ENCODE measurements at places on chromosomes 7 and 10.

GRCh38 chr10:62433901-62434300, 59.7 kb downstream of the ZNF365 start:
- DNase-seq: no peak

GRCh38 chr7:95535662-95536061, 49.9 kb downstream of the ASB4 start:
- DNase-seq: no peak

GRCh38 chr10:78044179-78044578, 10.5 kb downstream of the RPS24 start:
- no peak for DNase-seq

DNA sequence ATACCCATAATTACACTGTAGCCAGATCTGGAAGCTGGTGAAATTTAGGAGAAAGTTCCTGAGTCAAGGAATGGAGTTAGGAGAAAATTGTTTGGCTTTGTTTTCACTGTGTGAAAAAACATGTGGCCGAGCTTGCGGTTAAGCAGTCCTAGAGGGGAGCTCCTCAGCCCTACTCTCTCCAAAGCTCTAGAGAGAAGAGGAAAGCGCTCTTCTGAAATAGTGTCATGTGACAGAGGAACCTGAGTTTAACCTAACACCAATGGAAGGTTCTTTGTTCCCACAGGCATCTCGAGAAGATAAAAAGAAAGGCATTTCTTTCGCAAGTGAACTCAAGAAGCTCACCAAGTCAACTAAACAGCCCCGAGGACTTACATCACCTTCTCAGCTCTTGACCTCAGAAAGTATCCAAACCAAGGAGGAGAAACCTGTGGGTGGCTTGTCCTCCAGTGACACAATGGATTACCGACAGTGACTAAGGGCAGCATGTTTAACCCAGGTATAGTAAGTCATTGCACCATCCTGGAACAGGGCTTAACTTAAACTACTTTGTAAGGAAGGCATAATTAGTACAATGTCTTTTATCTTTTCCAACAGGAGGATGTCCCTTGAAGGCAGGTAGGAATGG, 38.0 kb downstream of the NOC3L start:
- no peak for DNase-seq

- no peak for DNase-seq
Measured at GRCh38 chr7:120979765-120980499, 8.6 kb upstream of the CPED1 start.

GRCh38 chr7:55019691-55020465, 1.1 kb downstream of the EGFR start:
- DNase-seq: no peak

- DNase-seq: no peak
Measured at GRCh38 chr7:122864838-122865237, 21.4 kb downstream of the CADPS2 start.

DNA sequence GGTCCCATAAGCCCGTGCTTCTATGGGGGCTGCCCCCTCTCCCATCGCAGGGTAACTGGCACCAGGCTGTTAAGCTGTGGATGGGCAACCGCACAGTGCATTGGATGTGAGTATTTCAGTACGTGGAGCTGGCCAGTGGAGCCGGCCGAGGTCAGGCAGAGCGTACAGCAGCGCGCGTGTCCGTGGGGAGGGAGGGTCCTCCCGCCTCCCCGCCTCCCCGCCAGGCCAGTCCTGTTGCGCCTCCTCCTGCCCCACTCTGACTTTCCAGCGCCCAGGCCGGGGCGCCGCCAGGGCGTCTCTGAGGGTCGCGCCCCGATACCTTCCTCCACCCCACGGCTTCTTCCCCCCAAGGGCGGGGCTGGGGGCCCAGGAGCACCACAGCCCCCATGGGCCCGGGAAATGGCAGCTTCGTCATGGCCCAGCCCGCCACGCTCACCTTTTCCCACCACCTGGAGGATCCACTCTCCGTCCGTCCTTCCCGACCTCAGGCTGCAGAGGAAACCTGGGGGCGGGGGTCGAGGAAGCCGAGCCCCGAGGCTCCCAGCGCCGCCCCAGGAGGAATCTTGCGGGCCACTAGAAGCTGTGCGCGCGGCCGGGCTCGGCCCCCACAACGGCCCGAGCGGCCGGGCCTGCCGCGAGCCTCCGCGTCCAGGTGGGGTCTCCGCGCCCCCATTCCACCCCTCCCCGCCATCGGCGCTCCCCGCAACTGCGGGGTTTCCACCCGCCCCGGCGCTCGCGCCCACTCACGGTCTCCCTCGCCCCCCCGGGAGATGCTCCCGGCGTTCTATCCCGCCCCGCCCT, 831 bp upstream of the PFKP start:
- DNase-seq: no peak

- DNase-seq: no peak
Measured at GRCh38 chr7:49623943-49624342, 149.5 kb upstream of the VWC2 start.

GRCh38 chr10:69659241-69660038, 29.4 kb downstream of the FAM241B start:
- DNase-seq: no peak

- no peak for DNase-seq
Measured at GRCh38 chr10:16905320-16905719, 88.1 kb upstream of the RSU1 start.
